ENCODE measurements at places on chromosomes 16 and 17.

GRCh38 chr16:4696172-4696904 is 3.0 kb downstream of the NUDT16L1 start:
- no peak for DNase-seq

- peak; percentile 32 for DNase-seq
Measured at GRCh38 chr17:16287563-16288027, 65.7 kb downstream of the CENPV start.

GRCh38 chr17:33012522-33013033 is 20.9 kb downstream of the SPACA3 start:
- no peak for DNase-seq

- DNase-seq = no peak
Measured at GRCh38 chr17:60047046-60047445, 31.7 kb downstream of the HEATR6 start.

DNA sequence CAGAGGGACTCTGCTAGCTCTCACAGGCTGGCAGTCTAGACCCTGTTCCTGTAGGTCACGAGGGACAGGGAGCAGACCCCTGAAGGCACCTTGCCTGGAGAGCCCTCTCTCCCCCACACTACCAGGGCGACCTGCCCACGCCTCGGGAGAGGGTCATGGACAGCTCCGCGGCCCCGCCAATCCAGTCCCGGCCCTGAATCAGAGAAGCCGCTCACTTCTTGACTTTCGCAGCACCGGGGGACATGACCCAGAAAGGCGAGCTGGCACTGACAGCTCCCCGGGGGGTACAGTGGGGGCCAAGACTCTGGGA is 5.1 kb downstream of the KIFC3 start:
- DNase-seq = no peak

DNA sequence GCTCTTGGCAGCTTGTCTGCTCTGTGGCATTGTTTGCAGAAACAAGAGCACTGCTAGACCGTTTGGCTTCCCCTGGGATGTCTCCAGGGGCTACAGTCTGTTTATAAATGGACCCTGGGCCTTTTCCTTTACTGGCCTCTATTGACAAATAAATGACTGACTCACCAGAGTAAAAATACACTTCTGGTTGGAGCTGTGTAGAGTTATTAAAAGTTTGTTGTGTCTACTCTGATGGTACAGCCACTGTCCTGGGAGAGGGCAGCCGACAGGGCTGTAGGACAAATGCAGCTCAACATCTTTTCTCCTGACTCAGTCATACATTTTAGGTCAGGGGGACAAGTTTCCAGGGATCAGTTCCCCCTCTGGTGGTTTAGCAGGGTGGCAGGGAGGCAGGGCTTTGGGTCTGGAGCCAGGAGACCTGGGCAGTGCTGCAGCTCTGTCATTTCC is 30.0 kb downstream of the FOXL1 start:
- no peak for DNase-seq

DNA sequence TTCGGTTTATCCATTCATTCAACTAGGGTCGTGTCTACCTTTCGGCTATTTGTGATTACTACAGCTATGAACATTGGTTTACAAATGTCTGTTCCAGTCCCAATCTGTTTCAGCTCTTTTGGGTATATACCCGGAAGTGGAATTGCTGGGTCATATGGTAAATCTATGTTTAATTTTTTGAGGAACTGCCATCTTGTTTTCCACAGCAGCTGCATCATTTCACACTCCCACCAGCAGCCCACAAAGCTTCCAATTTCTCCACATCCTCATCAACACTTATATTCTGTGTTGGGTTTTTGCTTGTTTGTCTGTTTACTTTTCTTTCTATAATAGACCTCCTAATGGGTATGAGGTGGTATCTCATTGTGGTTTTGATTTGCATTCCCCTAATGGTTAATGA is 48.7 kb upstream of the GINS3 start:
- no peak for DNase-seq

- DNase-seq = no peak
Measured at GRCh38 chr16:1469693-1470201, 5.1 kb downstream of the CLCN7 start.

DNA sequence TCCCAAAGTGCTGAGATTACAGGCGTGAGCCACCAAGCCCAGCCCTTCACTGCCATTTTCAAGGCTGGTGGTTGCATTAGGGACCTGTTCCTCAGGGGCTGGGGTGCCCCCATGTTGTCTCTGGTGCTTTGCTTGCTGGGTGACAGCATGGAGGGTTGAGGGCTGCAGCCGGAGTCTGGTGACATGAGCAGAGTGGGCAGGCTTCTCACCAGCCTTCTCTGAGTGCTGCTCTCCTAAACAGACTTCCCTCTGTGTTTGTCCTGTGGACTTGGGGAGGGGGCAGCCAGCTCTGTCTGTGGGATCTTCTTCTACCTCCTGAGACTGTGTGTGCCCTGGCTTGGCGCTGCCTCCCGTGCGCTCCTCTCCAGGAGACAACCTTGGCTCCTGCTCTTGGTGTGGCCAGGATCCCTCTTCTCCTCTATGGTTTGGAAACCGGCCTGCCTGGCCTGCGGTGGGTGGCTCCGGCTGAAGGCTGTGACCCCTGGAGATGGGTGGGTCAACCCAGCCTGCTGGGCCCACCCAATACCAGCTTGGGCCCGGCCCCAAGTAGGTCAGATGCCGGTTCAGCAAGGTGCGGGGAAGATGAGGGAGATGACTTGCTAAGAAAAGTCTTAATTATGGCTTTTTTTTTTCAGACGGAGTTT is 72.1 kb downstream of the PDPK1 start:
- DNase-seq = no peak

- no peak for DNase-seq
Measured at GRCh38 chr17:2560658-2561057, 32.8 kb upstream of the PAFAH1B1 start.

DNA sequence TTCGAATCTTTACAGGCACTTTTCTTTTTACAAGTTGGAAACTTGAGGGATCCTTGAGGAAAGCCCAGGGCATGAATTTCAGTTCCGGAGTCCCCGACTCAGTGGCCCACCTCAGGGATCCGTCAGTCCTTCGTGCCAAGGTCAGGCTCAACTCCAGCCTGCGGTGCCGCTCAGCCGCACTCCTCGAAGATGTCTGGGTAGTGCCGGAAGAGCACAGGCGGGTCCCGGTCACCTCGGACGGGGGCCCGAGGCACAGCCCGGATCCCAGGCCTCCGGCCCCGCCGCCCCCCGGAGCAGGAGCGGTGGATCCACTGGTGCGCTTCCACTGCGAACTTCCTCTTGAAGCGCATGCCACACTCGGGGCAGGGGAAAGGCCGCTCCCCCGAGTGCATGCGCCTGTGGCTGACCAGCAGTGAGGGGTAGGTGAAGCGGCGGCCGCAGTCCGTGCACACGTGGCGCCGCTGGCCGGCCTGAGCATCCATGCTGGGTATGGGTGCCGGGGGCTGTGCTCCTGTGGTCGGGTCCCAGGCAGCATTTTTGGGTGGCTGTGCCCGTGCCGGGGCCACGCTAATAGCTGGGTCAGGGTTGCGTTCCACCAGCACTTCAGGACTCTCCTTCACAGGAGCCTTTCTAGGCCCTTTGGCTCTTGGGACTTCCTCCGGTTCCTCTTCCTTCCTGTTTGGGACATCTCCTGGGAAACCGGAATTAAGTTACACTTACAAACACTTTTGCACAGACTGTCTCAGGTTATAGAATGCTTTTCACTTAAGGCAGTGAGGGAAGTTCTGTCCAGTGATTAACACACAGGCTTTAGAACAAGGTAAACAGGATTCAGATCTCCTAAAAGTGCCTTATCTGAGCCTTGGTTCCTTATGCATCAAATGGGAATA is 1.5 kb downstream of the ZNF688 start:
- no peak for DNase-seq

GRCh38 chr17:78617511-78618061 is 40.4 kb upstream of the DNAH17 start:
- DNase-seq = no peak

DNA sequence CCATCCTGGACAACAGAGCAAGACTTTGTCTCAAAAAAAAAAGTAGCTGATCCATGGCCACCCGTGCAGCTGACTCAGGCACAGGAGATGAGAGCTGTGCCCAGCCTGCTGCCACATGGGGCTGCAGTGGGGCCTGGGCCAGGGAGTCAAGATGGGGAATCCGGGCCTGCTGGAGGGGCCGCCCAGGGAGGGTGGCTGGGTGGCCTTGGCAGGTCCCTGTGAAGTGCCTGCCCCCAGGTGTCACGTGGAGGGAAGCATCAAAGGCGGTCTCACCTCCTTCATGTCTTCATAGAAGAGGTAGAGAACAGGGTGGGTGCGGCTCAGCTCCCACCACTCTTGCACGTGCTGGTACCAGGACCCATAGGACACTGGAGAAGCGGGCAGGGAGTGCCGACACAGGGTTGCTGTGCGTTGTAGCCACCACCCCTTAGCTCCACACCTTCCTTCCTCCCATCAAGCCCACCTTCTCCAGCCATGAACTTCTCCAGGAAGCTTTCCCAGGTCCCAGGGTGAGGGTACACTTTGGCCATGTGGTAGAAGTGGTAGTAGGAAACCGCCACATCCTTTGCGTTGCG is 3.8 kb downstream of the SULT1A2 start:
- DNase-seq = no peak

DNA sequence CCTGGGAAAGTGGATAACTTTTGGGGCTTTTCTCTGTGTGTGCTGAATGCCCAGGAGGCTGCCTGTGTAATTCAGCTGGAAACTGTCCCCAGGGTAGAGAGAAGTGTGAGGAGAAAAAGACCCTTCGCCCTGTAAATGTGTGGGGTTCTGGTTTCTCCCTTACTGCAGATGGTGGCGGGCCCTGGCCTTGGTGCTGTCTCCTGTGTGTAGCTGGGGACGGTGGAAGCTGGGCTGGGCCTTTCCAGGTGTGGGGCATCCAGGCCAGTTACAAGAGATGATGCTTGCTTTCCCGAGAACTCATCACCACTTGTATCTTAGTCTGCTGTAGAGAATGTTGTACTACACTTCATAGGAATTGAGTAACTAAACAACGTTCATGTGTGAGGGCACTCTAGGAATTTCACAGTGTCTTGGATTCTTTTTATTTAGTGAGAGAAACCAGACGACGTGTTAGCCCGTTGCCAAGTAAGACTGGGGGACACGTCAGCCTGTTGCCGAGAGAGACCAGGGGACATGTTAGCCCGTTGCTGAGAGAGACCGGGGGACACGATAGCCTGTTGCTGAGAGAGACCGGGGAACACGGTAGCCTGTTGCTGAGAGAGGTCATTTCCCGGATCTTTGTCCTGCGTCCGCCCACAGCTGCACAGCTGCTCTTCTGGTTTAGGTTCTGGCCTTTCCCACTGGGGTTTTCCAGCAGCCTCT is 43.1 kb downstream of the TBCD start:
- DNase-seq = no peak

- no peak for DNase-seq
Measured at GRCh38 chr16:68884861-68885720, 41.8 kb downstream of the TANGO6 start.

GRCh38 chr17:59427996-59428395 is 96.5 kb downstream of the YPEL2 start:
- DNase-seq = no peak

GRCh38 chr17:78708510-78708973 is 73.5 kb downstream of the CYTH1 start:
- peak; percentile 63 for DNase-seq

DNA sequence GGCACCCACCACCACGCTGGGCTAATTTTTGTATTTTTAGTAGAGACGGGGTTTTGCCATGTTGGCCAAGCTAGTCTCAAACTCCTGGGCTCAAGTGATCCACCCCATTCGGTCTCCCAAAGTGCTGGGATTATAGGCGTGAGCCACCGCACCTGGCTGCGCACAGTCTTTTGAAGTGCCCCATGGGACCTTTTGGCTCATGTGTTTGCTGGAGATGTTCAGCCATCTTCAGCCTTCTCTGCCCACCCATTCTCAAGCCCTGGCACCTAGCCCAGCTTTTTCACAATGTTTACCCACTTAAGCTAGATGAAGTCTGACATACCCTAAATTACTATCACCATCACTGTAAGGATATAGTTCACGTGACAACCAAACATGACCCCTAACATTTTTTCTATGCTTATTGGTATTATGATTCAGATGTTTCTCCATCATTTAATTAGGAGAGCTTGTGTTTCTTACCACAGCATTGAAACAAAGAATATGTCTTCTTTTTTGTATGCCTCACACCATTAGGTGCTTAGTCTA is 32.3 kb downstream of the PECAM1 start:
- DNase-seq = no peak

DNA sequence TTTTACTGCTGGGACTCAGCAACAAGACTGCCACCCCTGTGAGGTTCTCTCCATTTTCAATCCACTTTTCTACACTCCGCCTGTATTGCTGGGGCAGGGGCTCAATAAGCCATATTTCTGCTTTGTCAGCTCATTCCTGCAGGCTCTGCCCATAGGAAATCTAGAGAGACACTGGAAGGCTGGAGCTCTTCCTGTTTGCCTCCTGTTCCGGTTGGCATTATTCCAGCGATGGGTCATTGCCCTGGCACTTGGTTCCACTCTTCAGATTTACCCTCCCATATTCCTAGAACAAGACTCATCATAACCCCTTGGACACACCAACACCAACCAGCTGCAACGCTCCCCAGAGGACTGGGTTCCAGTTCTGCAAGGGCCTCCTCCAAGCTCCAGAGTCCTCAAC is 210.4 kb downstream of the CA10 start:
- no peak for DNase-seq

DNA sequence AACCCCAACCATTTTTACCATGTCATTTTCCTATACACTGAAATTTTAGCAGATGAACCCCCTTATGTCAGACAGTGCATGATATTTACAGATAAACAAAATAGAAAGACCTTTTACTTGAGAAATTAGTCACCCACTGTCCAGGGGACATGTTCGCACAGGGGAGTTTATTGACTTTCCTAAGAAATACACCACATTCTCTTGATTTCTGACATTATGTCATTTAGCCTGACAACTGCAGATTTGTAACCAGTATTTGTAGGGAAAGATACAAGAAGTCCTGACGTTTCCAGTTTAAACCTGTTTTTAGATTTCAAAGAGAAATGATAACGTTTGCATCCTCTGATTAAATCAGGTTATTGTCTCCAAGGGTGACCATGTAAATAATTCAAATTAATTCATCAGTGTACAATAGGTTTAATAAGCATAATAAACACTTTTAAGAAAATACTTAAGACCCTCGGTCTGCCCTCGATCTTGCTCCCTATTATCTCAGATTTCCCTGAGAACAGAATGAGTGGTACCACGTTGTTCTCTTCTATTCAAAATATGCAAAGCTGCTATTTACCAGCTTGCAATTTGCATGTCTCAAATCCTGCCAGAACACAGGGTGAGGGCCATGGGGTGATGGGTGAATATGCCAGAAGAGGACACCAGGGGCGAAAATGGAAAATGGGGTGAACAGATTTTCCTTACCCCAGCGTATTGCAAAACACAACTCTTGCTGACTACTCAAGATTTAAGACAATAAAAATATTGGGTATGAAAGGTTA is 2.1 kb upstream of the LYRM9 start:
- DNase-seq = no peak

DNA sequence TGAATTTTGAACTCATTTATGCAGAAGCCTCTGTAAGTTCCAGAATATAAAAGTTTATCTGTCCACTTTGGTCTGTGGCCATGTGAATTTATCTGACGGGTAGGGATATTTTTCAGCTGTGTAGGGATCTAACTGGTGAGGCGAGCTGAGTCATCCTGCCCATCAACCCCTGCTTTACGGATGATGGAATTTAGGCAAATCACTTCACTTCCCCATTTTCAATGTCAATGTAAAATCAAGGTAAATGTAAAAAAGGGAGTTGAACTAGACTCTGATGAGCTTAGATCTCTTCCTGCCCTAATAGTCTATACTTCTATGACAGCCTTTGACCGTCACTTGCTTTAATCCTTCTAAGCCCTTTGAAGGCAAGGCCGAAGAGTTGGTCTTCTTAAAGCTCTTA is 2.6 kb downstream of the SLC16A6 start:
- no peak for DNase-seq

Measured in CD4-positive, alpha-beta T cell treated with Interleukin-6 at 100 ng/mL for 8 hours (primary cell).